Fibroblast of the aortic adventitia (primary cell): ENCODE measurements at places on chromosomes 13 and 19. TPM values are rescaled to one million over a fixed set of nuclear protein-coding genes. Genes with fewer than 3 reads are reported as not detected.

DNA sequence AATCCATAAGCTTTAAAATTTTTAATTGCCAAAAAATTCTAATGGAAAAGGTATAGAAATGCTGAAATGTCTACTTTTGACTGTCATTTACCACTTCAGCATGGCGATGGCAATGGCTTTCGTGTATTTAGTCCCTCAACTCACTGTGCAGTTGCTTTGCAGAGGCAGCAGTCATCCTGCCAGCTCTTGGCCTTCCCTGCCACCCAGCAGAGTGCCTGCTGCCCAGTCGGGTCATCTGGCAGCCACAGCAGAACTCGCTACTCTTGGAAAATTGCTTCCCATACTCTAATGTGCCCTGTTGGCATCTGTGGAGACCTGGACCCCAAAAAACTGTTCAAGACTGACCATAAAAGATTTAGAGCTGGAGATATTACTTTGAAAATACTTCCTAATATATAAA lies 383.2 kb downstream of the UQCRFS1 start:
- no peak for DNase-seq

CYP4F2 gene
- not detected in 2 replicates for total RNA-seq

- DNase-seq: no peak
Observed at GRCh38 chr13:68257111-68257842, 1027.1 kb upstream of the PCDH9 start.

GRCh38 chr13:25806264-25806974 lies 245.4 kb downstream of the SHISA2 start:
- no peak for DNase-seq
